Naive thymus-derived CD4-positive, alpha-beta T cell (primary cell): ENCODE measurements at places on chromosomes 7 and 10. TPM values are rescaled to one million over a fixed set of nuclear protein-coding genes. Genes with fewer than 3 reads are reported as not detected.

GIMAP1 gene
- total RNA-seq, result 124 TPM

C7orf33 gene
- total RNA-seq, result not detected

DGKI gene
- not detected for total RNA-seq

TMEM213 gene
- total RNA-seq, result 0.36 and 1.3 TPM in 2 replicates

PPP1R3C gene
- total RNA-seq, result not detected

NEUROG3 gene
- not detected for total RNA-seq

POLR3A gene
- 19.0 TPM for total RNA-seq

ENTPD1 gene
- 28.2 TPM for total RNA-seq

TRIM73 gene
- 30.0 TPM for total RNA-seq
